Stimulated activated CD4-positive, alpha-beta T cell treated with anti-CD3 and anti-CD28 coated beads, Interleukin-1b, Interleukin-23, amount 100 ng/mL, for 1 hour (primary cell): ENCODE measurements at places on chromosomes 4 and X.

- no peak for DNase-seq
These were observed 19.5 kb upstream of the PCSK1N start for GRCh38 chrX:48854898-48855297.

- no peak for DNase-seq
These were observed 198.9 kb upstream of the ARSJ start for GRCh38 chr4:114178392-114178791.

GRCh38 chr4:33996075-33996718 lies 2248.1 kb downstream of the ARAP2 start:
- no peak for DNase-seq

- DNase-seq: no peak
These were observed 532 bp downstream of the ZNF827 start for GRCh38 chr4:145937971-145938611.

- no peak for DNase-seq
These were observed 160 bp downstream of the LCORL start for GRCh38 chr4:18021470-18021719.

DNA sequence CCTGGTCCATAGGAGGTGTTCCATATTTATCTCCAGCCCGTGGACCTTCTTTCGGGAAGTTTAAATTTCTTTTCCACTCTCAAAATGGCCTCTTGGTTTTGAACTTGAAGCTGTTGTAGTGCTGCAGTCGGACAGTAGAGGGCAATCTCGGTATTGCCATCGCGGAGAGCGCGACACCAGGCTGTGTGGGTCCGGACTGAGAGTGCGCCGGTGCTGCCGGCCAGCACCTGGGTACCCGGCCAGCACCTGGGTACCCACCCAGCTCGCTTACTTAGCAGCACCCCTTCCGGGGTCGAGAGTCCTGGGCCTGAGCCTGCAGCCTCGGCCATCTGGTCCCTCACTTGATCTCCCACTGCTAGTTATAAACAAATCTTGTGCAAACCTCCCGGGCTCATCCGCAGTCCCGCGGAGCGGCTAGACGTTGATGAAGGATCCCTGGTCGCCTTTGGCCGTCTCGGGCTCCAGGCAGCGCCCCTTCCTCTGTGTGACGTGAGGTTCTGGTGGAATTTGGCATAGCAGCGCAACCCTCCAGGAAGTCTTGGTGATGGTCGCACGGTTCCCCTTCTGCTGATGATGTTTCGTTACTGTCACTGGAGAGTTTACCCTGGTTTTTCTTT lies 18.0 kb downstream of the FAM9A start:
- no peak for DNase-seq

DNA sequence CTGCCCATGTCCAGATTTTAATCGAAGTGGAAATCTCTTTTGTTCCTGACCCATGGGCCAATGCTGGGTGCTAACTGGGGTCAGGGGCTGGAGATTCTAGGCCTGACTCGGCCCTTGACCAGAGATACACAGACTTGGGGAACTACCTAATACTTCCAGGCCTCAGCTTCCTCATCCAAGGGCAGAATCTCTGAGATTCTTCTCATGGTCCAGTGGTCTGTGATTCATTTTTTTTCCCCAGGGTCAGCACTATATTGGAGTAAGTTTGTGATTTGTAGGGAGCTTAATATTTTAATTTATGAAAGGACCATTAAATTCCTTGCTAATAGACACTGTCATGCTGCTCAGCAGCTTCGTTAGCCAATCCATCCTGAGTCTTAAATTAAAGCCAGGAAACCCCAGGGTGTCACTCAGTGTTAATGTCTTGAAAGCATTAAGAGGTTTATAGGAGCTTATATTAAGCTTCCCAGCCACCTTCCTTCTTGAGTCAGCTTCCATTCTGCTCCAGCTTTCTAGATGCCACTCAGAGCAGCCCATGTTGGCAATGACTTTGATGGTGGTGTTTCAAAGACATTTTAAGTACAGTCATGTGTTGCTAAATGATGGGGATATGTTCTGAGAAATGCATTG lies 27.0 kb upstream of the PROM1 start:
- no peak for DNase-seq

- no peak for DNase-seq
These were observed 53.2 kb downstream of the PPM1K start for GRCh38 chr4:88230969-88231771.

- no peak for DNase-seq
These were observed 130.3 kb downstream of the SCFD2 start for GRCh38 chr4:53235547-53235946.

DNA sequence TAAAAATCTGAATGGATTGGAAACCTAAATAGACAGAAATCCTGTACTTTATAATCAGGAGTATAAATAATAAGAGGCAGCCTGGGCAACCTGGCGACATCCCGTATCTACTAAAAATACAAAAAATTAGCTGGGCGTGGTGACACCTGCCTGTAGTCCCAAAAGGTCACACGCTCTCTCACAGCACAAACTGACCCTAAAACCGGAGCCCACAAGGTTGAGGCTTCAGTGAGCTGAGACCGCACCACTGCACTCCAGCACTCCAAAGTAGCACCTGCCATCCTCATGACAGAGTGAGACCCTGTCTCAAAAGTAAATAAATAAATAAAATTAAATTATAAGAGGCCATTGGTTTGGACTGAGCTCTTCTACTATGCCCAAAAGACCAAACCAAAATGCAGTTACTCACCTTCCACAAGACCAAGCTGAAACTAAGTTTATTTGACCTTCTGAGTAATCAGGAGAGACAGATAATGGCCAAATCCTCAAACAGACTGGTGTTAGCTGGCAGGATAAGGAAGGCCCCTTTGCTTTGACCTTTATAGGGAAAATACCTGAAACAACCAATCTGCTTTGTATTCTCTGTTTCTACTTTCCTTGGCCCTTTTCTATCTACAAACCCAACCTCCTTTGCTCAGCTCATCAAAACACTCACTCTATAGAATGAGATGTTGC lies 3.2 kb upstream of the GRSF1 start:
- no peak for DNase-seq

GRCh38 chr4:30028826-30029225 lies 691.3 kb upstream of the PCDH7 start:
- no peak for DNase-seq

- DNase-seq: no peak
These were observed 25.0 kb downstream of the CCNQ start for GRCh38 chrX:153573984-153574383.

GRCh38 chr4:2247128-2248043 lies 5.5 kb upstream of the HAUS3 start:
- no peak for DNase-seq

DNA sequence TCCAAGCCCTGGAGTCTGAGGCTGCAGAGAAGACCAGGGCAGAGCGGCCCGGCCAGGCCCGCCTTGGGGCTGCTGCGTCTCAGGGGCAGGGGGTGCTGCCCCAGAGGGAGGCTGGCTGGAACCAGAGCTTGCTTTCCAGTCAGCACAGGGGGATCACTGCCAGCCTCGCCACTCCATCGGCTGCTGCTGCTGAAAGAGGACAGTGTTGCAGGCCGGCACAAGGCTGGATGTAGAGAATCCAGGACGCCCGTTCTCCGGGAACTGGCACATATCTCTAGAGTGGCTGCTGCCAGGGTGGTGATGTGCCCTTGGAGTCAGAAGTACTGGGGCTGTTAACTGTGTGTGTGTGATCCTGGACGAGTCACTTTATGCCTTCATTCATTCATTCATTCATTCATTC lies 31.9 kb upstream of the SORCS2 start:
- DNase-seq: no peak

- DNase-seq: no peak
These were observed 99.1 kb downstream of the KDM6A start for GRCh38 chrX:44972132-44972531.

GRCh38 chr4:127069675-127070074 lies 563.1 kb upstream of the INTU start:
- DNase-seq: no peak

DNA sequence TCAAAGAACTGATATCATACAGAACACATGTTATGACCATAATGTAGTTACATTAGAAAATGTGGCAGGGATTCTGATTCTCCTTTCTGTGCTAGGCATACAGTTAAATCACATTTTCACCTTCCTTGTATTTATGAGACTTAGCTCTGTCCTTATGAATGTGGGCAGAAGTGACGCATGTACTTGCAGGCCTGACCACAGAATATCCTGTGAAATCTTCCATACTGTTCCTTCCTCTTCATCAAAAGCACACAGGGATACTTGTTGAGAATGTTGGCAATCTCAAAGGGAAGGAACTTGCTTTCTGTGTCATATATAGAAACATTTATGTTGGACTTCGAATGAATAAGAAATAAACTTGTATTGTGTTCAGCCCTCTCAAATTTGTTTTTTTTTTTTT lies 17.2 kb upstream of the MYOZ2 start:
- DNase-seq: no peak

- DNase-seq: no peak
These were observed 22.2 kb upstream of the PLP1 start for GRCh38 chrX:103754401-103754800.

DNA sequence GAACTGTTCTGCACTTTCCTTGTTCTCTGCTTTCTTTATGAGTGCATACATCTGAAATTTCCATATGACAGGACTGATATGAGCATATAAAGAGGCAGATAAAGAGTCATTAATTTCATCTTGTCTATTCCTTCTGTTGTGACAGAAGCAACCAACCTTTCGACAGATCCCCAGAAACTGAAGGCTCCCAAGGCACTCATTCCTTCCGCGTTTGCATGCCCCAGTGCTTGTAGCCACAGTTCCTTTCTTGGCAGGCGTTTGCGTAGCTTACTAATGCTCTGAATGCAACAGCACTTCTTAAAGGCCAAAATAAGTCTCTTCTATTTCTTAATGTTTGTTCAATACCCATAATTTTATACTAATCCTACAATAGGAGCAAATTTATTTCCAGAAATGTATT lies 94.0 kb upstream of the TBL1X start:
- DNase-seq: no peak

GRCh38 chr4:93263166-93263565 lies 565.4 kb upstream of the ATOH1 start:
- DNase-seq: no peak

DNA sequence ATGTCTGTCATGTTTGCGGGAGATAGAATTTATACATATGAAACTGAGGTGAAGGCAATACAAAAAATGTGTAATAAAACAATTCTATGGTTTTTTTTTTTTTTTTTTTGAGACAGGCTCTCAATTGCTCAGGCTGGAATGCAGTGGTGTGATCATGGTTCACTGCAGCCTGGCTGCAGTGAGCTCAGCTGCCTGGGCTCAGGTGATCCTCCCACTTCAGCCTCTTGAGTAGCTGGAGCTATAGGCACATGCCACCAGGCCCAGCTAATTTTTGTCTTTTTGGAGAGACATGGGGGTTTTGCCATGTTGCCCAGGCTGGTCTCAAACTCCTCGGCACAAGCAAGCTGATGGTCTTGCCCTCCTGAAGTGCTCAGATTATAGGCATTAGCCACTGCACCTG lies 10.1 kb downstream of the RADX start:
- DNase-seq: no peak

- no peak for DNase-seq
These were observed 478.0 kb upstream of the CPEB2 start for GRCh38 chr4:14524276-14524675.

GRCh38 chrX:16786791-16787735 lies 797 bp downstream of the TXLNG start:
- peak; percentile 10 for DNase-seq

GRCh38 chrX:131827935-131828334 lies 195.2 kb upstream of the STK26 start:
- DNase-seq: no peak

- no peak for DNase-seq
These were observed 28.1 kb upstream of the FRMPD3 start for GRCh38 chrX:107421337-107421861.

DNA sequence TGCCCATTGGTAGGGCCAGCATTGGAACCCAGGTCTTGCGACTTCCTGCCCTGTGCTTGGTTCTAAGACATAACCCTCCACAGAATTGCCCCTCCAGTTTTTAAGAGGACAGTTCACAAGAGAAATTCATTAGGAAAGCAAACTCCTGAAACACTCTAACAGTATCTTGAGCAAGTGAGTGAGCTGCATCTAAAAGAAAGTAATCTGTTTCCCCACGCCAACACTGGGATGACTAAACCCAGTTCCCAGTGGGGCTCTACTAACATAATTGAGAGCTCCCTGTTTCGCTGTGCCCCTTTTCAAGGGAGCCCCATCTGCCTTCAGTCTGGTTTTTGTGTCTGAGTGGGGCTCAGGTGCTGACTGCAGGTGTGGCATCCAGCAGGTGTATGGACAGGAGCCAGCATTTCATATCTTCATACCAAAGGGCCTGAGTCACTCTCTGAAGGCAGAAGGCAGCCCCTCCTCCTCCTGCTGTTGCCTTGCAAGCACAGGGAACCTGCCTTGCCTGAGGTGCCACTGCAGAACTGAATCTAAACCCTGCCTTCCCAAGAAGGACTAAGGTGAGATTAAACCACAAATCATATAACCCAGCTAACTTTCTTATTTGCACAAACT lies 8.0 kb downstream of the AMOT start:
- DNase-seq: no peak

GRCh38 chr4:152640058-152640921 lies 39.5 kb downstream of the TMEM154 start:
- no peak for DNase-seq

DNA sequence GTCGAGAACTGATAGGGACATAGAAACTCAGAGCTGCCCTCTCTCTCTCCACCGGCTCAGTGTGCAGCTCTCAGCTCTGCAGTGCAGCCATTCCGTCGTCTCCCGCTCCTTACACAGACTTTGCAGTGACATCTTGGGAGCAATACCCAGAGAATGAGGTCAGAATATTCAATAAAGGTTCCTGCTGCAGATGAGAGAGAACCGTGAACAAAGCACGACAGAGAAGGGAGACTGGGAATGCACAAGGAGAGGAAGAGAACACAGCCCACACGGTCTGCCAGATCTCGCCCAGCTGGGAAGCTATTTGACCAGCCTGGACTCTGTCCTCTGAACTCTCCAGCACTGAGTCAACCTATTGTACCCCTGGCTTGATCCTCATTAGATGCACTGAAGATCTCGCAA lies 118.0 kb upstream of the PPARGC1A start:
- DNase-seq: no peak

- no peak for DNase-seq
These were observed 118.7 kb downstream of the EFHC2 start for GRCh38 chrX:44224760-44225159.

- DNase-seq: no peak
These were observed 30.7 kb upstream of the CENPU start for GRCh38 chr4:184764601-184765000.

GRCh38 chrX:116198235-116198634 lies 27.7 kb downstream of the AGTR2 start:
- DNase-seq: no peak

DNA sequence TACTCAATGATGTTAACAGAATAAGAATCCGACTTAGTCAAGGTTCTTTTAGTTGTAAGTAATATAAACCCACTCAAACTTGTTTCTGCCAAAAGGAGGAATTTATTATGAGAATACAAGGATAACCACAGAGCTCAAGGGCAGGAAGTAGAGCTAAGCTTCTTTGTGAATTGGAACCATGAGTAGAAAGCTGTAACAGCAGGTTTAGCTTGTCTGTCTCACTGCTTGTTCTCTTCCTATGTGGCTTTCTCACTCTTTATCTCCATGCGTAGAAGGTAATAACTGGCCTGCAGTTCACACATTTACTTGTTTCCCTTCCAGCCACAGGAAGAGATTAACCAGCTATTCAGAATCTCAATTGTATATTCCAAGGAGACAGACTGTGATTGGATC lies 378.3 kb downstream of the PPP1R2C start:
- DNase-seq: no peak
